ENCODE measurements at places on chromosomes 5 and 9.

- DNase-seq: peak; percentile 4
Measured at GRCh38 chr5:141223112-141223783, at the start of gene PCDHB14. PCDHB14 (plus strand) TSS chr5:141223343; CDS start chr5:141223506, 163 bp downstream.

GRCh38 chr9:132546148-132547051 is 36.0 kb upstream of the BARHL1 start:
- no peak for DNase-seq

DNA sequence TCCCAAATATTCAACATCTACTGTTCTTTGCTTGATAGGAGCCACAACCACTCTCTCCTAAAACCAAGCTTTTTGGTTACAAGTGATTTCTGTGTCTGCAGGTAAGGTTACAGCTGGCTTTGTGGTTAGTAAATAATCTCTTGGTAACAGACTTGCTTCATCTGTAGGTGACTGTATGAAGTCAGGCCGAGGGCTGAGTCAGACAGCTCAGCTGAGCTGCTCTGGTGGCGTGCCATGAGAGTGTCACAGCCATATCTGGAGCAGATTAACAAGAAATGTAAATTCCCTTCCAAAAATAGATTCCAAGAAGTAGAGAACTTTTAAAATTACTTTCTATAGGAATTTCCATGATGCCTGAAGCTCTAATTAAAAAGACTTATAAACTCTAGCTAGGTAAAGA is 23.7 kb upstream of the TAS2R1 start:
- no peak for DNase-seq

DNA sequence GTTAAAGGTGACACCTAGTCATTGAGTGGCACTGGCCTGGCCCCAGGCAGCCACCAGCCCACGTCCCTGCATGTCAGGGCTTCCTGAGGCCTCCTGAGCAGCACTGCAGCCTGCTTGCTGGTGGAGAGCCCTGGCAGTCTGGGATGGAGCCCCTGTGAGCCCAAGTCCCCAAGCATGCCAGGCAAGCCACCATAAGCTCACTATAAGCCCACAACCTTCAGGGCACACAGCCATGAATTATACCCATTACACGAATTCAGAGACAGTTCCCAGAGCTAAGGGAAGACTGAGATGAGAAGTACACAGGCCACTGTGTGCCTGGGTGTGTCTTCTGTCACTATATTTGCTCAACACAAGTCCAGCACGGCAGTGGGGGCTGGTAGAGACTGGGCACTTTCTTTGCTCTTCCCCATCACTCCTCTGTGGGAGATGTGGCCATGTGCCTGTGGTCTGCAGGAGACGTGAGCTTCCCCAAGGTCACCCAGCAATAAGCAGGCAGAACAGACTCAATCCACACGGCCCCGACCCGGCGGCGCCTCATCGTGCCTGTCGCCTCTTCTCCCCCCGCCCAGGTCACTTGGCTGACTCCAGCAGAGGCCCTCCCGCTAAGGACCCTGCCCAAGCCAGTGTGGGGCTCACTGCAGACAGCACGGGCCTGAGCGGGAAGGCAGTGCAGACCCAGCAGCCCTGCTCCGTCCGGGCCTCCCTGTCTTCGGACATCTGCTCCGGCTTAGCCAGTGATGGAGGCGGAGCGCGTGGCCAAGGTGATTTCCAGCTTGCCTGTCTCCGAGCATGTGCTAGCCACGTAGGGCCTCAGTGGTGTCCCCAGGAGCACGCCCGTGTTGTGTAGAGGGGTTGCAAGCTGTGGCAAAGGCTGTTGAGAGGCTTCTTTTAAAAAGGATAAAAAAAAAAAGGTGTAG is 114.8 kb downstream of the WNK2 start:
- no peak for DNase-seq

GRCh38 chr9:37920471-37921167 is 16.7 kb upstream of the SLC25A51 start:
- no peak for DNase-seq

DNA sequence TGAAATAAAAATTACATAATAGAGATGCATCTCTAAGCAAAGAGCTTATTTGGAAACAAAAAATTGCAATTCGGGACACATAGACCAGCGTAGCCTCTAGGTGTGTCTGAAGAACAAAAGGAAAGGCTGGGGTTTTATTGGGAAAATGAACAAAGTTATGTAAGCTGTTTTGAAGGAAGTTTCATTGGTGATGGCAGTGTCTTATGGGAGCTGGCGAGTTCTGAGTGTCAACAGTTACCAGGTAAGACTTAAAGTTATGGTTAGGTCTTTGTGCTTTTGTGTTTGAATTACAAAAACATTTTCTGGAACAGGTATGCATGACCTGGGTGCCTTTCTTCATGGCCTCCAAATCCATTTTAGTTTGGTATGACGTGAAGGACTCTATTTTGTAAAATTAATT is 48.9 kb downstream of the SLC27A6 start:
- DNase-seq: no peak

GRCh38 chr5:127923804-127924570 is 159.6 kb upstream of the SLC12A2 start:
- DNase-seq: no peak

DNA sequence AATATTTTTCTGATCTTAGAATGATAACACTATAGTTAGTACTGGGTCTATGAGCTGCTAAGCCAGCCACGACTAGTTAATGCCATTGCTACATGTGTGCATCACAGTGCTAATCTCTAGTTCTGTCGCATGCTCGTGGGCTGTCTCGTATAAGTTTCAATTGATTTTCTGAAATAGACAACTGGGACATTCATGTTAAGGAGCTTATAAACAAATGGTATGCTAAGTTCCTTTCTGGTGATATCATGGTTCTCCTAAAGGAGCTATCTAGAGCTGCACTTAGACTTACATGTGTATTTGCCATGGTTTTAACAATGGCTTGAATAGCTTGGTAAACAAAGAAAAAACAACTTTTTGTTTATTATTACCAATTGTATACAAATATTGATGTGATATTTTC is 46.2 kb downstream of the F2RL2 start:
- no peak for DNase-seq

- no peak for DNase-seq
Measured at GRCh38 chr5:5780253-5780652, 357.8 kb downstream of the ICE1 start.

DNA sequence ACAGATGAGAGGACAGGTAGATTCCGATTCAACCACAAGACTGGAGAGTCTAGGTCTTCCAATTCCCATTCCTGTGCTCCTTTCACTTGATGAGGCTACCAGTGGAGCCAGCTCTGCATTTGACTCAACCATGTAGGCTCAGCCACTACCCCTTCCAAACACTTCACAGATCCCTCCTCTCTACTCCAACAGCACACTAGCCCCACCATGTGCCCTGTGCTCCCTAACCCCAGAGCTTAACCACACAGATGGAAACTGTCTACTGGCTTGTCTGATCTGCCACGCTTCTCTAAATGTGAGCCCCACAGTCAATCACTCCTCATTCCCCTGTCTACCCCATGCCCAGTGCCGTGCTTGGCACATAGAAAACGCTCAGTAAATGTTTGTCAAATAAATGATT is 508.2 kb downstream of the CDK5RAP2 start:
- DNase-seq: no peak

- DNase-seq: no peak
Measured at GRCh38 chr5:62283005-62283404, 23.0 kb upstream of the KIF2A start.

DNA sequence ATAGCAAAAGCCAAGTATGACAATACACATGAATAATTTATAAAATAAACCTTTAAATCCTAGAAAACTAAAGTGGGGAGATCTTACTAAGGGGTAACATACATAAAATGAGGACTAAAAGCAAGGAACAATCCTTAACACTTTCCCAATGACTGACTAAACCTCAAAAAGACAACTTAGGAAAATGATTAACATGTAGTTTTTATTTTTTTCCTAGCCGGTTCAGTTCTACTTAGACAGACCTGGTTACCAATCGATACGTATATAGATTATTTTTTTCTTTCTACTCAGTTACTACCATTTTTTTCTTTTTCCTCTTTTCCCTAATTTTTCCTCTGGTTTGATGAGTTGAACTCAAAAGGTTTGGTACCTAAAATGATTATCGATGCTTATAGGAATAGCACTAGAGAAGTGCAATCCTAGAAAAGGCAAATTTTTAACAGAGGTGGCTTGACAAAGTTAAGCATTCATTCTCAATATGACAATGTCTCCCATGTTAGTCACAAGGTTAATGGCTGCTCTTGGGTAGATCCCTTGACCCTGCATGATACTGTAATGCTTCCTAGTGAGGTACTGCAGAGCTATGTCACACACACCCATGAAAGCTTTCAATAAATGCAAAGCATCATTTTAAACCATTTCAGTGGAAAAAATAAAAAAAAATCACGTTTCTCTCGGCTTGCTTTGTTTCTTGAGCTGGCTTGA is 41.5 kb downstream of the FBXO4 start:
- DNase-seq: no peak

DNA sequence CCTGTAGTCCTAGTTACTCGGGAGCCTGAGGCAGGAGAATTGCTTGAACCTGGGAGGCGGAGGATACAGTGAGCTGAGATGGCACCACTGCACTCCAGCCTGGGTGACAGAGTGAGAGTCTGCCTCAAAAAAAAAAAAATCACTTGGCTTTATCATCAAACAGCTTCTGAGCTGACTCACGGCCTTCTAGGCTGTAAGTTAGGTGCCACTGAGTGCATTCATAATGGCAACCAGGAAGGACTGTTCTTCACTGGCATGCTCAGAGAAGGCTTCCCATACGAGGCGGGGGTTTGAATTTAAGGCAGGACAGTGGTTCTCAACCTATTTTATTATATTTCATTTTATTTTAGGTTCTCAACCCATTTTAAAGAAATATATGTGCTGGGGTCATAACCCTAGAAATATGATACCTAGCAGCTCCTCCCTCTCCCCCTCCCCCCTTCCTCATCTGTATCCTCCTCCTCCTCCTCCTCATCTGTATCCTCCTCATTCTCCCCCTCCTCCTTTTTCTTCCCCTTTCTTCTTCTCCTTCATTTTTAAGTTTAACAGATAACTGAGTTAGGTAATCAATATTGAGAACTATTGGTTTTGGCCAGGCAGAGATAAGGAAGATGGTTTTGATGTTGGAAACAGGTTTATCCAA is 19.0 kb upstream of the LHFPL2 start:
- DNase-seq: no peak

- no peak for DNase-seq
Measured at GRCh38 chr9:134056483-134057306, 11.1 kb downstream of the BRD3 start.

GRCh38 chr5:158701007-158701391 is 398.7 kb downstream of the EBF1 start:
- DNase-seq: no peak

GRCh38 chr5:137743031-137743640 is 7.2 kb upstream of the KLHL3 start:
- DNase-seq: no peak

DNA sequence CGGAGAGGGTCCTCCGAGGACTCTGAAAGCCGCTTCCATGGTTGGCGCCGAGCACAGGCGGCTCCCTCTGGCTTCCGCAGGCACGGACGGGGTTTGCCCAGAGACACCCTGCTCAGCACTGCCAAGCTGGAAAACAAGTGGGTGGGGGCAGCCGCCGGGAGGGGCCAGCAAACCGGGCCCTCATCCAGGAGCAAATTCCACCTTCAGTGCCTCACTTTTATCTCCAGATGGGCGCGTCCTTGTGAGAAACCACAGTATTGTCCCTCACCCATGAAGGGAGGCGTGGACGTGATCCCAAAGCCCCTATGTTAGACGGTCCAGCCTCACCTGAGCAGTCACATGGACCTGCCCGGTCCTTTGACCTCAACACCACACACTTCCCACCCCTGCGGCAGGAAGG is 29.0 kb downstream of the MED10 start:
- no peak for DNase-seq
